ENCODE measurements at places on chromosomes 12 and 14.

DNA sequence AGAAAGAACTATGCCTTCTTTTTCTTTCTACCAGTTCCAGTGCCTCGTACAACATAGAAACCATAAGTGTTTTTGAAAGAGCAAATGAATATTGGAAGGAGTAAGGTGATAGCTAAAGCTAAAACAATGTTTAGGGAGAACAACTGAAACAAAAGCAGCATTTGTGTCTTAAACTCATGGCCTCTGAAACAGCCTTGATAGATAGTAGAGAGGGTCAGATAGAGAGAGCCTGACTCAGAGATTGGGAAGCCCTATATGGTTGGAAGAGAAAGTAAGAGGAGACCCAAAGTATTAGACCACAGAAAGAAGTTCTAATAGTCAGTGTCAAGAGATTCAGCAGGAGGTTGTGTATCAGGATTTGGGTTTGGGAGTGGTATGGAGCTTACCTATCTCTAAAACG, 79.6 kb upstream of the IFNG-AS1 start:
- no peak for DNase-seq

GRCh38 chr12:122121745-122122144, 43.2 kb downstream of the MLXIP start:
- DNase-seq, result no peak

GRCh38 chr12:56241424-56242303, 11.8 kb downstream of the SLC39A5 start:
- no peak for DNase-seq

GRCh38 chr12:89501793-89502192, 22.8 kb downstream of the GALNT4 start:
- no peak for DNase-seq

- no peak for DNase-seq
Observed at GRCh38 chr12:71556875-71557274, 106.8 kb downstream of the ZFC3H1 start.

GRCh38 chr12:49109641-49110463, 795 bp downstream of the LMBR1L start:
- no peak for DNase-seq

- no peak for DNase-seq
Observed at GRCh38 chr12:81084811-81085350, 7.0 kb downstream of the ACSS3 start.

DNA sequence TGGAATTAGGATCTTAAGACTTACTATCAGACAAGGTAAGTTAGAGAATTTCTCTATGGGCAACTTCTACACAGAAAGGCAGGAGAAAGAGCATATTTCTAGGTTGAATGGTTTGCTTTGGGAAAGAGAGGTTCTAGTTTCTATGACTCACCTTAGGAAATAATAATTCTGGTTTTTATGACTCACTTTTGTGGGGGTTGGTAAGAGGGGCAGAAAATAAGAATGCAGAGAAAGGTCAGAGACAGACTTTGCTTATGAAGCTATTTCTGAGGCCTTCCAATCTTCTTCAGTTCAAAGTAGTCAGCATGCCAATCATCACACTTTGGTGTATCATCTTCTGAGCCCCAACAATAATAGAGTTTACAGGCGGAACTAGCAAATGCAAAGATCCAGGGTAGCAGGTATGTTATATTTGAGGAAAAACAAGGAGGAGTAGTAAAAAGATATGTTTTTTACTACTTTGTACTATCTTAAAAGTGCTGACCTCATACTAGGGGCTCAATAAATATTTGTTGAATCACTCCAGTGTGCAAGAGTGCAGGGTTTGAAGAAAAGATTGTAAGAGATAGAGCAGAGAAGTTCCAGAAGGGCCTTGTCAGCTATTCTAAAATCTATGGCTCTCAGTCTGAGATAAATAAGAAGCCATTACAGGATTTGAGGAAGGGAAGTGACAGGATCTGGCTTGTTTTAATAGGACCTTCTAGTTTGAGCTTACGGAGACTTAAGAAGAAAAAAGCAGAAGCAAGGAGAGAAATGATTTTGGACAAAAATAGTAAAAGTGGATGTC, 56.7 kb upstream of the LRFN5 start:
- DNase-seq, result no peak

DNA sequence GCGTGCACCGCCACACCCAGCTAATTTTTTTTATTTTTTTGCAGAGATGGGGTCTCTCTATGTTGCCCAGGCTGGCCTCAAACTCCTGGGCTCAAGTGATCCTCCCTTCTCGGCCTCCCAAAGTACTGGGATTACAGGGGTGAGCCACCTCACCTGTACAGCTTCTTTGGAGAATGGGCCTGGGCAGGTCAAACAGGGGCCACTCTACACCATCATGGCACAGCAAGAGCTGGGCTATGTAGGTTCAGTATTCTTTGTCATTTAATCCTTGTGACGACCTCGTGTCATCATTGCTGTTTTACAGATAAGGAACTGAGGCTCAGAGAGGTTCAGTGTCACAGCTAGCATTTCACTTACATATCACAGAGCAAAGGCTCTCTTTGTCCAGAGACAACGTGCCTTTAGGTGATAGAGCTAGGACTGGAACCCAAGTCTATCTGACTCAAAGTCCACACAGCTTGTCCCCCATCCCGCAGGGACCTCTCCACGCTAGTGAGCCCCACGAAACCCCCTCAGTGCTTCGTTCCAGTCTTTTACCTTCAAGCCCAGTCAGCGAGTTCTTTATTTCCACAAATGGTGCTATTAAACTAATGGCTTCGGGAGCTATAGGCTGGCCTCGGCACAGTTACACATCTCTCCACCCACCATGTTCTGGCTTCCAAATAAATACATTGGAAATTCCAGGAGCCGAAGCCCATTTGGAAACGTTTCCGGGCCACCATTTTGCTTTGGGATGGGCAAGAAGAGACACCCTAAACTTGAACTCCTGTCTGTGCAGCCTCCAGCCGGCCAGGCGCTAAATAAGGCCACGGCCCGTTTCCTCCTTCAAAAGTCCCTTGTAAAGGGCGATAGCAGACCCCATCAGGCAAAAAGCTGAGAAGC, 660 bp upstream of the MAP1LC3B2 start:
- no peak for DNase-seq

GRCh38 chr12:92337128-92337527, 191.5 kb upstream of the BTG1 start:
- no peak for DNase-seq

GRCh38 chr12:81461163-81461562, 298.0 kb downstream of the PPFIA2 start:
- no peak for DNase-seq

Measured in activated CD8-positive, alpha-beta memory T cell treated with anti-CD3 and anti-CD28 coated beads for 1 hour (primary cell).